NT2/D1 (cell line): ENCODE measurements at places on chromosomes 1 and 21.

- DNase-seq: no peak
Measured at GRCh38 chr1:217049721-217050120, 326.5 kb upstream of the ESRRG start.

DNA sequence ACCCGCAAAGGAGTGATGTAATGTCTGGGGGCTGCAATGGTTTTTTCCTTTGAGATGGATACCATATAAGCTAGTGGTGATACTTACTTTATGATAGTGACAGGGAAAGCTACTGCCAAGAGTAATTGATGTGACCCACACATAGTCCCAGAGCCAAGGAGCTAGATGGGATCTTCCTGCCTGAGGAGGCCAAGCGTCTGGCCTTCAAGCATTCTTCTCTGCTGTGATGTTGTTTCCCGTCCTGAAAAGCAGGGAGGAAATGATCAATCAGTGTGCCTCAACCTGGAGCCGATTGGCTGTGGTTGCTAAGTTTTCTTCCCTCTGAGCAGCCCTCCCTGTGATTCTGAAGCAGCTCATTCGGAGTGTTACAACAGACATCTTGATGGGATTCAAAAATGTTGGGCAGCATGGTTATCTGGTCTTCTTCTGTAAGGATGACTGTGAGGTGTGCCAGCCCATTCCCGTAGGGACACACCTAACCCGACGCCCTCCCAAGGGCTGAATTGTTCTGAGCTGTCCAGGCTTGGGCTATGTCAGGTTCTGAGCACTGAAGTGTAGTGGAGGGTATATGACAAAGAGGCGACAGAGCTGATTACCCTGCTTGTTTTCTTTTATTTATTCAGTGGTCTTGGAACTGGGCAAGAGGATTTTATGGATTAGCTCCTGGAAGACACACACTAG, 56.7 kb downstream of the UCK2 start:
- DNase-seq: no peak

- DNase-seq: no peak
Measured at GRCh38 chr1:46422261-46422871, 28.2 kb downstream of the FAAH start.

GRCh38 chr1:10160173-10160572, 50.2 kb upstream of the KIF1B start:
- DNase-seq: no peak

- DNase-seq: no peak
Measured at GRCh38 chr1:5525597-5526384, 466.4 kb downstream of the NPHP4 start.

DNA sequence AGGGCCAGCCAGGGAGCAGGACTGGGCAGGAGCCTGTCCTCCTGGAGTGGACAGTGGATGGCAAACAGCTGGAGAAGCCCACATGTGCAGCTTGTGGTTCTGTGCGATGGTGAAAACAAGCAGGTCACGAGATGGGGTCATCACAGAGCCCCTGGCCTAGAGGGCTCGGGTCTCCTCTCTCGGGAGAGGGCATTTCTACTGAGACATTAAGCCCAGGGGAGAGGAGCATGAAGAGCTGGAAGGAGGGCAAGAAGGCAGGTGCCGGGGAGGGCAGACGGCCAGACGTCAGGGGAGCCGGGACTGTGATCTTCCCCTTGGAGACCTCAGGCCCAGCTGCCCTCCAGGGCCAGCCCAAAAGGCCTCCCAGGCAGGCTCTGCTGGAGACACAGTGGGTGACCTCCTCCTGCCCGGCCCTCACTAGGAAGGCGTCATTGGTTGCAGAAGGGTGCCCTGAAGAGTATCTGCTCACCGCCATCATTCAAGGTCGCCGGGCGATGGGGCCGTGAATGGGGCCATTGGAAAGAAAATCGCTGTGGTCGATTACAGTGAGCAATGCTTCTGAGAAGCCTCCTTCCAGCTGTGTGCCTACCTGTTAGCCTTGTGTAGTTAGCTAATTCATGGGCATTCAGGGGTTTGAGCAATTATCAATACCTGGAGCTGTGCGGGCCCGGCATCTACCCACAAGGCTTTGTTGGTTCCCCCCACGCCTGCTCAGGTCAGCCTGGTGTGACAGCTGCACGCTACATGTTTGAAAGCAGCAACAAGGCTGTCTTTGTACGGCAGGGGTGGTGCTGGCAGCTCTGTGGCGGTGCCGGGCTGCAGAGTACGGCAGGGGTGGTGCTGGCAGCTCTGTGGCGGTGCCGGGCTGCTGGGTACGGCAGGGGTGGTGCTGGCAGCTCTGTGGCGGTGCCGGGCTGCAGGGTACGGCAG, 72.3 kb upstream of the ACTRT2 start:
- DNase-seq: no peak

DNA sequence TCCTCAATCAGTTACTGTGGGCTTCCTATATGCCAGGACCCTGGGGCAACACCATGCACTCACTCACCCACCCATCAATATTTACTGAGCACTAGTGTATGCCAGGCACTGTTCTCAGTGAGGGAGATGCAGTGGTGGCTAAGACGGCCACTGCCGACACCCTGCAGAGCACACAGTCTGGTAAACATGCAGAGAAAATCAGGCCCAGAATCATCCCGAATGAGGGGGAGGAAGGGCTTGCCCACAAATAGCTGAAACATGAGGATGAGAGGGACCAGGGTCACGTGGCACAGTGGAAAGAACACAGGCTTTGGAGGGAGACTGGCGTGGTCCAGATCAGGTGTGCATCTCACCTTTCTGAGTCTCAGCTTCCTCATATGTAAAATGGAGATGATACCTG, 89.2 kb upstream of the IGSF21 start:
- DNase-seq: no peak

- no peak for DNase-seq
Measured at GRCh38 chr1:221035662-221036153, 156.5 kb downstream of the HLX start.

DNA sequence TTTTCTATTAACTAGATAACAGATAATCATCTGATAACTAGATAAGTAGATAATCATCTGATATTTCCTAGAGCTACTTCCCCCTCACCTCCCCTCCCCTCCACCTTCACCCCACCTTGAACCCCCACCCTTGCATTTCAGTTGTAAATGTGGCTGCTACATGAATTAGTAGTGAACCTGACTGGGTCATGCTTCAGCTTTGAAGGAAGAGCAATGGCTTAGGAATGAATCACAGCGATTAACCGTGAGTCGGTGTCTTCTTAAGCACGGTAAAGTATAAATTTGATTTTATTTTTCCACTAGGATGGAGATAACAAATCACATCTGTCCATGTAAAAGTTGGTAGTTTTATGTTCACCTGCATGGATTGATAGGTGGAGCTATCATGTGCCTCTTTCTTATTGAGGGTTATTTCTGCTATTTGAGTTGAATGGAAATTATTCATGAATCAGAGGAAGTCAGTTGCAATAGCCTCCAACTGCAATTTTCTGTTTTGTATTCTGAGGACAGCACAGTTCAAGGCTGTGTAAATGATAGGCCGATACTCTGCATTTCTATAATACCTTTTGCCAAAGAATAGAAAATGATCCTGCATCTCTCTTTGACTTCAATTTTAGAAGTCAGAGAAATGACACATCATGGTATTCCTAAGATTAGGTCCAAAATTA, 235.0 kb downstream of the PTGER3 start:
- no peak for DNase-seq

DNA sequence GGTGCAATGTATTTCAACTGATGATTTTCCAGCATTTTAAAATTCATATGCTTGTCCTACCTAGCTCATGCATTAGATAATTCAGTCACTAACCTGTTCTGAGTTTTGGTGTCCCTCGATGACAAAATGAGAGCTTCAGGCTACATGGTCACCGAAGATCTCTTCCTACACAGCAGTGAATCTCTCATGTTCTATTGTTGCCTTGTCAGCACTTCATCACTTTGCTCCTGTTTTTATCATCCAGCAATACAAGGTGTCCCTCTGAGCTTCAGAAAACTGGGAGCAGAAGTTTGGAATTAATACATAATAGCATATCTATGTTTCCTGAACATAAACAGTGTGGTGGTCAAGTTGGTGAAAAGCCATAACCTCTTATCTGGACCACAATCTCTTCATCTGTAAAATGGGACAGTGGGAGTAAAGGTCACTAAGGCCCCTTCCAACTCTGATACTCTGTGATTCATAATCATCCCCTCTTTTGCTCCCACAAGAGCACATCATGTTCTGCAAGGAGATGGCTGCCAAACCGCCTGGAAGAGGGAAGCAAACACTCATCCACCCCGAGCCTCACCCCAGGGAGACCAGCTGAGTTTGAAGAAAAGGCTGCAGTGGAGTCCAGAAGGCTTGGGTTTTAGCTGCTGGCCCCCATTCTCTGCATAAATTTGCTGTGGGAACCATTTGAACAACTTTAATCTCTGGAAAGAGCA, 137.9 kb upstream of the F3 start:
- no peak for DNase-seq

DNA sequence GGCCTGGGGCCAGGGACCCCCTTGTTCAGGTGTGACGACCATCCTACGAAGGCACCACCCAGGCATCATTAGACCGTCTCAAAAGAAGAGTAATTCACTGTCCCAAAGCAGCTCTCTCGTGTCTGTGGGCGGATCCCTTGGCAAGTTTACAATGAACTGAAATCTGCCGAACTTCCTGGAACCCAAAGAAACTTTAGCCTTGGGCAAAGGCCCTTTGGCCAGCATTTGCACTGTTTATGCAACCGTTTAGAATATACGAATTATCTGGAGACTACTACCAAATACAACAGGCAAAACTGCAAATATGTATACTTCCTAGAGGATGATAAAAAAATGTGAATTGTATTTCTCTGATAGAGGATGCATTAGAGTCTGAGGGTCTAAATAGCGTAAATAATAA, 1.4 kb upstream of the SOD1 start:
- no peak for DNase-seq

DNA sequence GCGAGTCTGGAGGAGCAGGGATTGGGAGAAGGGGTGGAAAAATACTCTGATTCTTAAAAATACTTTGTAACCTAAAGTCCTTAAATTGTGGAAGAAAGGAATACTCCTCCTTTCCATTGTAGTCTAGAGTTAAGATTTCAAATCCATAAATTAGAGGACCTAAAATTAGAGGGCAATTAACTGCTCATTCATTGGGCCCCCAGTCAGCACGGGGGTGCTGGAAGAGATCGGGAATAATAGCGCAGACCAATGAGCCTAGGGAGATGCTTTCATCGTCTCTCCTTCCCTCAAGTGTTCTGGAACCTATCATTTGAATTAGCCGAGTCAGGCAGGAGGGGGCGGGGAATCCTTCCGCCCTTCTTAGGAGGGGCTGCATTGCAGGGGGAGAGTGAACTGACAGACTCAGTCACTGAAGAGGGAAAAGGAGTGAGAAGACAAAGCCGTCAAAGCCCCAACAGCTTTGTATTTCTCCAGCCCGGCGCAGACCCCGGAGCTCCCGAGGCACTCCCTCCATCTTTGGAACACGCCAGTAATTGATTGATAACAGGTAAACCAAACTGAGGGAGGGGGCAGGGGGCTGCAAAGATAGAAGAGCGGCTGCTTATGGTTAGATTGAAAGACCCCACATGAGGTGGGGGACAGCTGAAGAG, at the start of gene MLLT11:
MLLT11 (plus strand) TSS at position 391 of the 650 bp plus-strand sequence. CDS start 6,828 bp downstream, outside the sequence.
- DNase-seq: peak; percentile 92

DNA sequence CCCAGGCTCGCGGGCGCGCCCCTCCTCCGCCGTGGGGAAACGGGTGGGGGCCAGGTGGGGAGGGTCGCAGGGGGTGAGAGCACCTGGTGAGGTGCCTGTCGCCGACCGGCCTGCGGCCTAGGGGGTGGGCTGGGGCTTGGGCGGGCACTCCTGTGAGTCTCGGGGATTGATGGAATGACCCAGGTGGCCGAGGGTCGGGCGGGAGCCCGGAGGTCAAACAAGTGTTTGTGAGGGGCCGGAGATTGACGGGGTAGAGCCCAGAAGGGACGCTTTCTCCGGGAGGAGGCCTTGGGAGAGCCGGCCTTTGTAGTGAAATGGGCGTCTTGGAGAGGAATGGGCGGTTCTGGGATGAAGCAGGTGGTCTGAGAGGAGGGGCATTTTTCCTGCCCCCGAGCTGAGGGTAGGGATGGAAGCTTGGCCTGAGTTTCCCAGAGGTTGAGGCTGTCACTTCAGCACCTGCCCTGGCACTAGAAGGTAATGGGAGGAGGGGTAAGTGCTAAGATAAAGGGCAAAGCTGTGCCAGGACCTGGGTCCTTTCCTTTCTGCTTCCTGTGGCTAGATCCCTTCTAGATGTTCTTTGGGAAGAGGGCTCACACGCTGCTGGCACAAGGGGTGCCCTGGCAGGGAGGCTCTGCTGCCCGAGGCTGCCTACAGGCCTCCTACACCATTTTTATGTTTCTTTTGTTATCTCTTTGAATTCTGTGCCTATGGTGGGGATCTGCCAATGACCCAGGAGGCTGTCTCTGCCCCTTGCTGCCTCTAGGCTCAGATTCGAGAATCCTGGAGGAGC, 56.1 kb downstream of the NDUFS5 start:
- DNase-seq: no peak

- DNase-seq: no peak
Measured at GRCh38 chr1:210686841-210687240, 358.1 kb downstream of the HHAT start.

DNA sequence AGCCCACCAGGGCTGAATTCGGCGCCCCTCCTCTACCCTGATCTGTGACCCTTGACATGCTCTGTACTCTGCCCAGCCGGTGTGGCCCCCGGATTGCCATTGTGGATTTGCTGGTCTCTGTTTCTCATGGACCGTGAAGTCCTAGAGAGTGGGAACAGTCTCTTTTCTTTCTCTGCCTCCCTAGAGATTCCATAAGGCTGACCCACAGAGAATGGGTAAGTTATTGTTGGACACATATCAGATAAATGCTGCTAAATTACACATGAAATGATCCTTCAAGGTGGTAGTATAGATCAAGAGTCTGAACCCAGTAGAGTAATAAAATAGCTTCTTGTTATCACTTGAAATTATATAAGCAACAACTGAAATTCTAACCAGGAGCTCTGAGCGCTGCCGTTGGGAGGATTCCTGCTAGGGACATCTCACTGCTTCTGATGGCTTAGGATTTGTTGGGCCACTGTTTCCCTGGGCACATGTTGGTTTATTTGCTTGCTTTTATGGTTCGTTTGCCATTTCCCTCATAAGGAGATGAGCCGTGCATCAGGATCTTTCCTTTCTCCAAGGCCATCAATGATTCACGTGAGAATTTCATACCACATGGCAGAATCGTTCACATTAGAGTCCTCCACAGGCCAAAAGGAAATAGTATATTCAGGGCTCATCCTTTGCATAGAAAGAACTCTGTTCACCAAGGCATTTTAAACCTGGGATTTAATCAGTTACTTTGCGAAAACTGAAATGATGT, 111.9 kb downstream of the ZBTB18 start:
- no peak for DNase-seq

GRCh38 chr21:43331962-43332828, 94.7 kb downstream of the SIK1 start:
- DNase-seq: no peak

- no peak for DNase-seq
Measured at GRCh38 chr1:13651279-13651678, 48.7 kb upstream of the PRDM2 start.

DNA sequence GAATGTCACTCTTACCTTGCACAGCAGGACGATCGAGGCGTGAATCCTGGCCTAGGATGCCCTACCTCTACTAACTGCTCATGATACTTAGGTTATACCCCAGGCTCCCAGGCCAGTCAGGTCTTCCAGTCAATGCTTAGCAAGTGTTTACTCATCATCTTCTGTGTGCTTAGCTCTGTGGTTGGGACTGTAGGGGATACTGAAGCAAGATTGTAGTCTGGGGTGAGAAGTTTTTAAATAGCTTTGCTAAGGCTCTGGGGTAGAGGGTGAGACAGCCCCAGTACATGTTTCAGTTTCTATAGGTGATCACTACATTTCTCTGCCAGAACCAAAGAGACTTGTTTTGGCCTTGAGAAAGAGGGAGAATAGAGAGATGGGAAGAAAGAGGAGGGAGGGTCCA, 250.8 kb upstream of the KIAA0040 start:
- DNase-seq: no peak

- no peak for DNase-seq
Measured at GRCh38 chr1:209107535-209107934, 476.0 kb upstream of the CAMK1G start.
